ENCODE measurements at places on chromosomes 13 and 19.

GRCh38 chr13:48000559-48001113, 437 bp downstream of the SUCLA2 start:
- no peak for DNase-seq

- no peak for DNase-seq
Measured at GRCh38 chr19:40810160-40810559, 11.2 kb downstream of the EGLN2 start.

DNA sequence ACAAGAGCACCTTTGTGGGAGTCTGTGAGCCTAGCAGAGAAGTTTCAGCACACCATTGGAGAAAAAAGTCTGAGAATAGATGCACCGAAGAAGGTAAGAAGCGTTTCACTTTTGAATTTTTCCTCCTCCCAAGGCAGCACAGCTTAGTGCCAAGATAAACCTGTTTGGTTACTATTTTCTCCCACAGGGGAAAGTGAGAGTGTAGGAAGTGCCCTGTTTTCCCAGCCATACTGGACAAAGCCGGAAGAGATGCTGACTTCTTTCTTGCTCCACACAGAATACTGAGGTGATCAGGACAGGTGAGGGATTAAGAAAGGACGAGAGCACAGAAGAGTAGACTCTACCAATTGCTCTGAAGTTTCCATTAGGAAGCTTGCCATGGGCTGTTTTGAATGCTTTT, 1011.0 kb upstream of the MIR17HG start:
- no peak for DNase-seq

- no peak for DNase-seq
Measured at GRCh38 chr13:97387890-97388289, 46.1 kb upstream of the RAP2A start.

DNA sequence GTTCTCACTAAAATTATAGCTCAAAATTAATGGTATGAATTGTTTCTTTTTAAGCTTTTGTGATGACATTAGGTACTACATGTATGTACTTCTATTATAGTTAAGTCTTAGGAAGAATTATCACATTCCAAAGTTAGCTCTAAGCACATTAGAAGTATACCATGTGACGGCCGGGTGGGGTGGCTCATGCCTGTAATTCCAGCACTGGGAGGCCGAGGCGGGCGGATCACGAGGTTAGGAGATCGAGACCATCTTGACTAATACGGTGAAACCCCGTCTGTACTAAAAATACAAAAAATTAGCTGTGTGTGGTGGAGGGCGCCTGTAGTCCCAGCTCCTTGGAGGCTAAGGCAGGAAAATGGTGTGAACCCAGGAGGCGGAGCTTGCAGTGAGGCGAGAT, 1265.1 kb upstream of the SPRY2 start:
- no peak for DNase-seq

DNA sequence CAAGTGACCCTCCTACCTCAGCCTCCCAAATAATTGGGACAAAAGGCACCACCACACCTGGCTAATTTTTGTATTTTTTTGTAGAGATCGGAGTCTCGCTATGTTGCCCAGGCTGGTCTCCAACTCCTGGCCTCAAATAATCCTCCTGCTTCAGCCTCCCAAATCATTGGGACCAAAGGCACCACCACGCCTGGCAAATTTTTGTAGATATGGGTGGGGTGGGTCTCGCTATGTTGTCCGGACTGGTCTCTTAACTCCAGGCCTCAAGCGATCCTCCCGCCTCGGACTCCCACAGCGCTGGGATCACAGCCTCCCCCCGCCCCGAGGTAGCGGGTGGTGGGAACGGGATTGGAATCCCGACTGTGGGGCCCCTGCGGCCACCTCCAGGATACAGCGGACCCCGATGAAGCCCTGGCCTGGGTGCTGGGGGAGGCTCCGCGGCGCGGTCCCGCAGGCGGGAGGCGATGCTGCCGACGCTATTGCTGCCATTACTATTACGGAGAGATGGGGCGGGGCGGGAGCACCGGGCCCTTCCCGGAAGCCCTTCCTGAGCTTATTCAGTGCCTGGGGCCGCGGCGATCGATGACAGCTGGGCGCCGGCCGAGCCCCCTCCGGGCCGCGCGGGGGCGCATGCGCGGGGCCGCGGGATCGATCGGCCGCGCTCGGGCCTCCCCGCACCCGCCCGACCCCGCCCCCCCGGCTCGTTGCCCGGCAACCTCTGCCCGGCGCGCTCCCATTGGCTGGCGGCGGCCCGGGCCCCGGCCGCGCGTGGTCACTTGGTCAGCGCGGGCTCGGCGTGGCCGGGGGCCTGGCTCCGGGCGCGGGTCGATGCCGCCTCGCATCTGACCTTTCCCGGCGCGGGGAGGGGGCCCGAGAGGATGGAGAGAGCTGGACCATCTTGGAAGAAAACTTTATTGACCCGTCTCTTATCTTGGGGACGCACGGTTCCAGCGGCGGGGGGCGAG, 27.9 kb upstream of the ONECUT3 start:
- DNase-seq: peak; percentile 26

DNA sequence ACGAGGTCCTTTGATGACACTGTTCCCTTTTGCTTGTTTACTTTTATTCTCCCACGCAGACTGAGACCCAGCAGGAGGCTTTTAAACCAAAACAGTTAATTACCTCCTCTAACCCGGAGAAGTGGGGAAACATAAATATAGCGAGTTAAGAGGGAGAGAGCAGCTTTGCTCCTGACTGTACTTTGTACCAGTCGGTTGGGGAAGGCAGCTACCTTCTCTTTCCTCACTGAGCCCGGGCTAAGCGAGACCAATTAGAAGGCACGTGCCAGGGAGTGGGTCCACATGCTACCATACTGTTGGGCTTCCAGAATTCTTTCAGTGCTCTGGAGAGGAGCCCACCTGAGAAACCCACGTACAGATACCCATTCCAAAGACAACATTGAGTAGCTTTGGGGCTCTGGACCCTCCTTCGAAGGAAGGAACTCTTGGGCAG, 124.2 kb downstream of the ZIC5 start:
- DNase-seq: peak; percentile 63

DNA sequence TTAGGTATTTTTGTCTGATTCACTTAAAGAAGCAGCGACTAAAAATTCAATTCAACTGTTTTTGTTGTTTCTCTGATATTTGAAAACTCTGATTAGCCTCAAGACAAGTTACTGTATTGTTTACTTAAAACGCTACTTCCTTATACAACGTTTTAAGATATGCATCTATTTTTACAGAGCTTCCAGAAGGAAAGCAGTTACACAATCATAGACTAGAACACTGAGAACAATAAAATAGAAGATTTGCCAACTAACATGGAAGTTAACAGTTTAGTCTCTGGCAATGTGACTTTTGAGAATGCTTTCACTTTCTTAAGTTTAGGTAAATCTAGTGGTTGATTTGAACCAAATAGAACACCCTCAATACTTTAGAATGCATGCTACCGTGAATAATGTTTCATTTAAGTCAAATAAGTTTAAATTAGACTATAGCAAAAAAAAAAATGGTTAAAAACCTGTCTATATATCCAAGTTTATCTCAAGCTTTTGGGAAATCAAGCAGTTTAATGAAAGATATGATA, 614.8 kb downstream of the DACH1 start:
- DNase-seq: no peak

DNA sequence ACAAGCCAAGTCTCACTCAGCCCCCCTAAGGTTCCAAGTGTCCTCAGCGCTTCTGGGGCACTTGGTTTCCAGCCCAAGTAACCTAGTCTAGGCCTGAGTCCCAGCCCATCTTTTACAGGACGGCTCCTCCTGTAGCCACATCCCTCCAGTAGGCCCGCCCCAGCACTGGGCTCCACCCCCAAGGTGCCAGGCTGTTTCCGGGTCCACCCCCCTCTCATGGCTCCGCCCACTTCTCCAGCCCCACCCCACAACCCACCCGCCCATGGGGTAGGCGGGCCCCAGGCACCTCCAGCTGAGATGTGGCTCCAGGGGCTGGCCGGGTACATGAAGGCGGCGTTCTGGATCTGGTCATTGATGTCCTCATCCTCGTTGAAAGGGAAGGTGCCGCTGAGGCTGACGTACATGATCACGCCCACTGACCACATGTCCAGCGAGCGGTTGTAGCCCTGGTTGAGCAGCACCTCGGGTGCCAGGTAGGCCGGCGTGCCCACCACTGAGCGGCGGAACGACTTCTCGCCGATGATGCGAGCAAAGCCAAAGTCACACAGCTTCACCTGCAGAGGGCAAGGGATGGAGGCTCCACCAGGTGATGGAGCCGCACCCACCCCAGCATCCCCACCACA, 17.2 kb upstream of the DACT3 start:
- DNase-seq: no peak

DNA sequence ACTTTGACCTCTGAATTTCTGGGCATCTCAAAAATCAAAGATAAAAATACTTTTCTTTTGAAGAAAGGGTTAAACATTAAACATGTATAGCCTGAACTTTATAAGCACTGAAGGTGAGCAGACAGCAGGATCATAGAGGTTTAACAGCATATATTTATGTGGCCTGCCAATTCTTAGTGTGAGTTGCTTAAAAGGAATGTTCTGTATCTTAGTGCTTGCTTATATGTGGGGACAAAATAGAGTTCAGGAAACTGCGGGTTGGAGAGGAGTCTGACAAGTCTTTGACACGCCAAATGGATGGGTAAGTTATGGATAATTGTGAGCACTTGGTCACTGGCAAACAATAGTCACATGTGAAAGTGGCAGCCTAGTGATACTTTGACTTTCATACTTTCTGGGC, 1419.4 kb upstream of the SPRY2 start:
- no peak for DNase-seq

DNA sequence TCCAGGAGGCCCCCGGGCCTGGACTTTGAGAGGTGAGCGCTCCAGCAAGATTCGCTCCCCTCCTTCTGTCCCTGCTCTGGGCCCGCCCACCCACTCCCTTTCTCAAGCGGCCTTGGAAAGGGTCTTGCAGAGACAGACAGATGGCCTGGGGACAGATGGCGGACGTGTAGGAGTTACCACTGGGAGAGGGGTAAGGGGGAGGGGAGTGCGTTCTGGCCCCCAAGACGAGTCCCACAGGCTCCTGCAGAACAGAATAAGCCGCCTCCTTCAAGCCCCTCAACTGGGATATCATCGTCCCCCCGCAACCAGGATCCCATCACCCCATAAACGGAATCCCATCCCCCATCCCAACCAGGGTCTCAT, 3.6 kb upstream of the TNFAIP8L1 start:
- no peak for DNase-seq

GRCh38 chr13:85068231-85068630, 731.0 kb downstream of the SLITRK6 start:
- DNase-seq: no peak

- DNase-seq: no peak
Measured at GRCh38 chr13:73556902-73557301, 498.1 kb downstream of the KLF5 start.

DNA sequence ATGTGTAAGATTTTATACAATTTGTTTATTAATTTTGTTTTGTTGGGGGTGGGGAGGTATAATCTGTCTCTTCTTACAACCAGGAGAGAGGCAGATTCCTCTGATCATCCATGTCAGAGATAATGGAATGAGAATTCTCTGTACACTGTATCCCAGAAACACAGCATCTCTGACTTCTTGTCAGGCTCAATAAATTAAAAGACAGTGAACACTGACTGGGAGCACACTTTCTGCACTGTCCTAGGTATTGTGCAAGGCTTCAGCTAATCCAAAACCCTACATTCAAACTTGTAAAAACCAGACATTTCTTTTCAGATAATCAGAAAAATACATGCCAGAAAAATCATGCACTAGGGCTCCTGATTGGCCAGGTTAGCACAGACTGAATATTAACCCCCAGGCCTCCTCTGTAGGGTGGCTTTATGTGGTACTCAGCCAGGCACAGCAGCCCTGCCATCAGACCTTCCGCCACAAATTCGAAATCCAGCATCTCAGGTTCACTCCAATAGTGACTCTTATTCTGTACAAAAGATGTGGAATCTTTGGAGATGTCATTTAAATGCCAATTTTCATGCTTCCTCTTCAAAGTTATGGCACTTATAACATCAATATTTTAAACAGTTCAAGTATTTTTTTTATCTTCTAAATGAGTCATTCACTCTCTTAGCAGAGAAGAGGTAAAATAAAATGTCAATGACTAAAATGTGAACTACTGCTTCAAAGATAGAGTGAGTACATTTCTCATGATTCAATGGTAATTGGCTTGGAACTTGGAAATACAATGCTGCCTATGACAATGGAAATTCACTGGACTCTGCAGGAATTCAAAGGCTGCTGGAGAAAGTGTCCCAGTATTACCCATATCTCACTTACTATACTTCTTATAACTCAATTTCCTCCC, 211.5 kb downstream of the KLF12 start:
- no peak for DNase-seq

DNA sequence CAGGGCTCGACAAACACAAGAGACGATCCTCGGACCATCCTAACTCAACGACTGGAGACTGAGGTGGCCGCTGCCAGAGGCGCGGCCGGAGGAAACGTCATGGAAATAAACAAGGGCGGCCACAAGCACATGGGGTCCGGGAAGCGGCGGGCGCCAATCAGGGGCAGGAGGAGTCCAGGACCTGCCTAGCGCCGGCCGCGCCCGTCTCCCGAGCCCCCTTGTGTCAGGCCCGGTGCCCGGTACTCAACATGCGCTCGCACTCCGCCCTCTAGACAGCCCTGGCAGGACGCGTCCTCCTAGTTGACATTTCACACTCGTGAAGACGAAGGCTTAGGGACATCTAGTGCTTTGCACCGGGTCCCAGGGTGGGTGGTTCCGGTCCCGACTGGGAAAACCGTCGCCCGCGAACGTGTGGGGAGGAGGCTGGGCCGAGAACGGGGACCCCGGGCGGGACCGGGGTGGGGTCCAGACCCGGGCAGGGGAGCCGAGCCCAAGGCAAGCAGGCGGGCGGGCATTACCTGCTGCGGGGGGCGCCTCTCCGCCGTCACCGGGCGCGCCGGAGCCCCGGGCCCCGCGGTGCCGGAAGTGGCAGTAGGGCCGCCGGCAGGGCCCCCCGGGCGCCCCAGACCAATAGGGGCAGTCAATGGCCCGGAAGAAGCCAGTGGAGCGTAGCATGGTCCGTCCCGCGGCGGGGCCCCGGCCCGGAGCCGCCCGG, 442 bp downstream of the REXO1 start:
- DNase-seq: no peak

DNA sequence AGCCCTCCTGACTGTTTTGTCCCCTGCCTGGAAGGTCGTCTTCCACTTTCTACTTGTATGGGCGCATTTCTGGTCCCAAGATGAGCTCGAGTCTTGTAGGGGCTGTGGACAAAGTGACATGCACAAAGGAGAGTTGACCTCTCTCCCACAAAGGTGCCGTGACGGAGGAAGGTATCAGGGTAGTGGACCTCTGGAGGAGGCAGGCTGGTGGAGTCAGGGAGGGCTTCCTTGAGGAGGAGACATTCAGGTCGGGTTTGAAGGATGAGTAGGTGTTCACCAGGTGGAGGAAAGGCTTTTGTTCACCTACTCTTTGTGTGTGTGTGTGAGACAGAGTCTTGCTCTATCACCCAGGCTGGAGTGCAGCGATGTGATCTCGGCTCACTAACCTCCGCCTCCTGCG, 1.7 kb downstream of the CYTH2 start:
- DNase-seq: no peak

Data from COR-L47 (cell line).